NCI-H510A treated with DMSO at 0.1 percent for 48 hours (cell line): ENCODE measurements at places on chromosomes 11 and 22.

DNA sequence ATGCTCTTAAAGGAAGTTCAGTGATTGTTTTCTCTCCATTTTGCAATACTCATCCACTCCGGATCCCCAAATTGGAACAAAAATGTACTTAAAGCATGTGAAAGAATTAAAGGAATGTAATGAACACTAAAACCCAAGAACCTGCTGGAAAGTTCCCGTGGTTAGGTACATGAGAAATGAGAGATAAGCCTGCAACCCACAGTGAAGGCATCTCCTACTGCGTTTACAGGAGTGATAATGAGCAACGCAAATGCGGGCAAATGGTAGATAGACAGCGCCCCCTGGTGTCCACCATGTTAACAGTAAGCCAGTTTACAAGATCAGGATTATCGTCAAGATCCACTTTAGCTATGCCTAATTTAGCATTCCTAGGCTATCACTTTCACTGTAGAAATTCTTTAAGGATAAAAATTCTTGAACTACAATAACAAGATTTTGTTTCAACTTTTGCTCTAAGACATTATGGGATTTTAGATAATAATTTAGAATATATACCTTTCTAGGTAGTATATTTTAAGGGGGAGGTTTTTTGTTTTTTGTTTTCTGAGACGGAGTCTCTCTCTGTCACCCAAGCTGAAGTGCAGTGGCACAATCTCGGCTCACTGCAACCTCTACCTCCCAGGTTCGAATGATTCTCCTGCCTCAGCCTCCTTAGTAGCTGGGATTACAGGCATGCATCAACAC, 29.9 kb downstream of the ALG9 start:
- DNase-seq: peak; percentile 93

DNA sequence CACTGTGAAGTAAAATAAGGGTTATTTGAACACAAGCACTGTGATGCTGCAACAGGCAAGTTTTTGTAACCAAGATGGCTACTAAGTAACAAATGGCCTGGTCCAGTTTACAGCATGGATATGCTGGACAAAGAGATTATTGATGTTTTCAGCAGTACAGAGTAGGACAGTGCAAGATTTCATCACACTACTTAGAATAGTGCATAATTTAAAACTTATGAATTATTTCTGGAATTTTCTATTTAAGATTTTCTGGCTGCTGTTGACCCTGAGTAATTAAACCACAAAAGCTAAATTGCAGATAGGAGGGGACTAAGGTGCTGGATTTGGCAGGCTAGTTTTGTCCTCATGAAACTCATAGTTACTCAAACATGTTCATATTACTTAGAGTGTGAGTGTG, 33.1 kb downstream of the CEP295 start:
- DNase-seq: no peak

GRCh38 chr11:27213232-27213660, 149.8 kb downstream of the CCDC34 start:
- DNase-seq: no peak

GRCh38 chr11:60734279-60734678, 9.8 kb downstream of the MS4A18 start:
- no peak for DNase-seq

GRCh38 chr22:50548040-50548920, 2.6 kb downstream of the KLHDC7B start:
- no peak for DNase-seq
